ENCODE measurements at places on chromosomes 2 and 18. TPM values are rescaled to one million over a fixed set of nuclear protein-coding genes. Genes with fewer than 3 reads are reported as not detected.

The ICA1L gene
- total RNA-seq, result 13.5 TPM

DNA sequence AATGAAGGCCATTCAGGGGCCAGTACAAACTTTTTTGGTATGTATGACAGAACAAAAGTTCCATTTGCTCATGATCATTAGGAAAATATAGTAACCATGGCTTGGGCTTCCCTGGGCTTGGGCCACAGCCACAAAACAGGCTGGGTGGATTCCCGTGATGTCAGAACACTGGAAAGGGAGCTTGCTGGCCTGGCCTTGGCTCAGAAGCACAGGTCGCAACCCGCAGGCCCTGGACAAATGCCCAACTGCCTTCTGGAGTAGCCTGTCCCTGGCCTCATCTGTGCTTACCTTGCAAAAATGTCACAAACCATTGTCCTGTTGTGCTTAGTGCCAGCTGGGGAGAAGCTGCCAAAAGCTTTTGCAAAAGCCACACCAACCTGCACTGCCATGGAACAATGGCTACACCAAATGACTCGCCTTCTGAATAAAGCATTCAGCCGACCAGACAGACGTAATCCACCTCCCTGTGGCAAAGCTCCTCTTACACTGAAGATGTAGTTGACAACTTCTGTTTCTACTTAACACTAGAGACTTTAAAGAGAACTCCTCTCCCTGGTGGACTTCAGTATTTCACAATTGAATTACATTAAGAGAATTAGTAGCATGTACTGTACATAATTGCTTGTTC is 125.5 kb downstream of the ANKRD44 start:
- no peak for DNase-seq

GRCh38 chr2:237874585-237875161 is 15.2 kb downstream of the RAMP1 start:
- no peak for DNase-seq

DNA sequence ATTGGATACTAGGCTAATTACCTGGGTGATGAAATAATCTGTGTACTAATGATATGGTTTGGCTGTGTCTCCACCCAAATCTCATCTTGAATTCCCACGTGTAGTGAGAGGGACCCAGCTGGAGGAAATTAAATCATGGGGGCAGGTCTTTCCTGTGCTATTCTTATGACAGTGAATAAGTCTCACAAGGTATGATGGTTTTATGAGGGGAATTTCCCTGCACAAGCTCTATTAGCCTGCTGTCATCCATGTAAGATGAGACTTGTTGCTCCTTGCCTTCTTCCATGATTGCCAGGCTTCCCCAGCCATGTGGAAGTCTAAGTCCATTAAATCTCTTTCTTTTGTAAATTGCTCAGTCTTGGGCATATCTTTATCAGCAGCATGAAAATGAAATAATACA is 394.1 kb upstream of the SYT4 start:
- no peak for DNase-seq

The SDC1 gene
- total RNA-seq, result 127 TPM
